ENCODE measurements at places on chromosomes 6 and 20.

DNA sequence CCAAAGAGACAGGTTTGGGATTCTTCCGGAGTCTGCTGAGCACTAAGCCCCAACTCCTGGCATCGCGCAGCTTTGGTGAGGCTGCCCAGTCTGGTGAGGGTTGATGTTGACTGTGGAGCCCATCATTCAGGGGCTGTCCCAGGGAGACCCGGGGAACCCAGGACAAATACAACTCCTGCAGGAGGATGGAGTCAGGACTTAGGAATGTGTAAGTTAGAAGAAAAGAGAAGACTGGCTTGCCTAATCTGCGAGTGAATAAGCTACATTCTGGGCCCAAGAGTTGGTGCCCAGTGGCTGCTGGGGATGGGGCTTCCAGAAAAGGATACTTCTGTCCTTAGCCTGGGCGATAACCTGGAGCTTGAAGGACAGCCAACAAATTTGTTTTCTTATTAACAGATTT lies 47.9 kb downstream of the STK35 start:
- no peak for DNase-seq

DNA sequence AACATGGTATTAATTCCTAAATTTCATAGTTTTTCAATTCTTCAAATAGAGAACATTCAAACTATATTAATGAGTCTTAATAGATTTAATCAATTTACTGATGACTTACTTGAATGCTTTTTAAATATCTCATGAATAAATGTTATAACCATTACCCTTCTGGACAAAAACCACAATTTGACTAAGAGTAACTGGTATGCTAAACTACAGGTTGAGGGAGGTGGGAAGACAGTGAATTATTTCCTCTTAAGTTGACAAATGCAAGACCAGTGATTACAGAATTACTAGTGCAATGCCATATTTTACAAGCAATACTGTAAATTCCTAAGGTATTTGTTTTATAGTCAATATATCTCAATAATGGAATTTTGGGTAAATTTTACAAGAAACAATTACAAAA lies 65.1 kb downstream of the REV3L start:
- DNase-seq, result no peak

DNA sequence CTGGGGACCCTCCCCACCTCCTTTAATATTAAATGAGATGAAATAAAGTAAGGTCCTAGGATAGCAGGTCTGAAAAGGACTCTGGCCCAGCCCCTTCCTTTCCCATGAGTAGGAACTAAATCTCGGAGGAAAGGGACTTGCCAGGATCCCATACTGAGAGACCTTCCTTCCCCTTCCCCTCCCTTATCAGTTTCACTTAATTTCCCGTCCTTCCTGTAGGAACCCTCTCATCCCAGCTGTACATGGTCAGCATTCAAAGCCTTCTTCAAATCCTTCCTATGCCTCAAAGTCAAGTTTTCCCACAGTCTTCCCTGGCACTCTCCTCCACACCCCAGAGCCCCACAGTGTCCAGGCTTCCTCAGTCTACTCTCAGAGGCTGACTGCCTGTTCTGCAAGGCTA lies 71.3 kb upstream of the MYL9 start:
- no peak for DNase-seq

DNA sequence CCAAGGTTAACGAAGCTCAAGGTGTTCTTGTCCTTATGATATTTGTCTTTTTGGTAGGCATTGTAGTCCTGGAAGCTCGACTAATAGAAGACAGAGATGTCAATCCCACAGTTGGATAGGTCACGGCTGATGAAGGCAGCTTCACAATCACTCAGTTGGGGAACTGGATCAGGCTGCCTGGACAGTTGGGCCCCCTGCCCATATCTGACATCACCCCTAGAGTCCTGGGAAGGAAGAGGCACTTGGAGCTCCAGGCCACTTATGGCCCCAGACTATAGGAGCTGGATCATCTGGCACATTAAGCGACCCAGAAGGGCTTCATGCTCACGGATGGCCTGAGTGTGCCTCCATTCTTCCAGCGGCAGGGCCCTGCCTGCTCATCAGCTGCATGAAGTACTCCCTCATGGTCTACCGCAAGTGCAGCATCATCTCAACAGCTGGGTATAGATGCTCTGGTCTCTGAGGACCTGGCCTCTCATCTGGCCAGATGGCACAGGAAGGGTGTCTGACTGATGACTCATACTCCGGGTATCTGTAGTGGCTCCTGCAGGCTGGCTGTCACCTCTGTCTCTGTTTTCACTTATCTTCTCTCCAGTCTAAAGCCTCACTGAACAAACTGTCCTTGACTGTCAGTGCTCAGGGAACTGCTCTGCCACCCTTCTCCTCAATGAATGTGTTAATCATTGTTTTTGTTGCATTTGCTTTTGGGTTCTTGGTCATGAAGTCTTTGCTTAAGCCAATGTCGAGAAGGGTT lies 29.2 kb upstream of the SSR1 start:
- no peak for DNase-seq

GRCh38 chr20:4488407-4489339 lies 233.0 kb upstream of the PRND start:
- DNase-seq, result no peak

GRCh38 chr6:27250277-27251111 lies 3.0 kb downstream of the PRSS16 start:
- no peak for DNase-seq

DNA sequence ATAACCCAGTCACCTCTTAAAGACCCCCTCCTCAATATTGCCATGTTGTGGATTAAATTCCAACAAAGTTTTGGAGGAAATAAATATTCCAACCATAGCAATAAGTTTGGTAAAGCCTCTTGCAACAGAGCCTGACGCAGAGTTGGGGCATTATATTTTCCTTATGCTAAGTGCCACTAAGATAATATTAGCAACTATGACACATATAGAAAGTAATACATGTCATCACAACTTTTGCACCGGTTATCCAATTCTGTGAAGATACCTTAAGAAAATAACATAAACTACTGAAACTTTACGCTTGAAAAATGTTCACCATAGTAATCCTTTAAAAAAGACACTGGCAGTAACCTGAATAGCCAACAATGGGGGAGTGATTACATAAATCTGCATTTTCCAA lies 52.2 kb upstream of the TRERF1 start:
- no peak for DNase-seq

GRCh38 chr6:119231394-119231793 lies 118.2 kb downstream of the MAN1A1 start:
- DNase-seq, result no peak

GRCh38 chr20:19275630-19276071 lies 63.2 kb downstream of the SLC24A3 start:
- no peak for DNase-seq

- DNase-seq, result no peak
Measured at GRCh38 chr6:24704468-24704867, 14.5 kb downstream of the C6orf62 start.

DNA sequence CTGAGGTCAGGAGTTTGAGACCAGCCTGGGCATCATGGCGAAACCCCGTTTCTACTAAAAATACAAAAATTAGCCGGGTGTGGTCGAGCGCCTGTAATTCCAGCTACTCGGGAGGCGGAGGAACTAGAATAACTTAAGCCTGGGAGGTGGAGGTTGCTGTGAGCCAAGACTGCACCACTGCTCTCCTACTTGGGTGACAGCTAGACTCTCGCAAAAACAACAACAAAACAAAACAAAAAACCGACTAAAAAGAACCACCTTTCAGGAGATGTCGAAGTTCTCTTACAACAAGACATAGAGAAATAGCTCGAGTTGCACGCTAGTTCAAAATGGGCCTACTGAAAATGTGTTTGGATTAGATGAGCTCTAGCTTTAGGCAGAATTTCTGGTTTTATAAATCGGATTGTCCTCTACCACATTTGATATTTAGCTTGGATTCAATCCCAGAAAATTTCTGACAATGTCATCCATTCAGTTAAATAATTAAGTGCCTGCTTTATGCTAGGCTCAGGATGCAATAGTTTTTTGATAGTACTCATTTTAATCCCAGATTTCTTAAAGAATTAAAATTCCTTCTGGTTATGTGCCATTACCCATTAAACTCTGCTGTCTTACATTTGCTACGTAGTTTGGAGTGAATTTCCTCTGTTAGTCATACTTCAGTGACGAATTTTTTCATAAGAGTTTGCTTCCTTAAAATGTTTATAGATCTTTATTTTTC lies 137.5 kb upstream of the SHLD1 start:
- DNase-seq, result no peak

DNA sequence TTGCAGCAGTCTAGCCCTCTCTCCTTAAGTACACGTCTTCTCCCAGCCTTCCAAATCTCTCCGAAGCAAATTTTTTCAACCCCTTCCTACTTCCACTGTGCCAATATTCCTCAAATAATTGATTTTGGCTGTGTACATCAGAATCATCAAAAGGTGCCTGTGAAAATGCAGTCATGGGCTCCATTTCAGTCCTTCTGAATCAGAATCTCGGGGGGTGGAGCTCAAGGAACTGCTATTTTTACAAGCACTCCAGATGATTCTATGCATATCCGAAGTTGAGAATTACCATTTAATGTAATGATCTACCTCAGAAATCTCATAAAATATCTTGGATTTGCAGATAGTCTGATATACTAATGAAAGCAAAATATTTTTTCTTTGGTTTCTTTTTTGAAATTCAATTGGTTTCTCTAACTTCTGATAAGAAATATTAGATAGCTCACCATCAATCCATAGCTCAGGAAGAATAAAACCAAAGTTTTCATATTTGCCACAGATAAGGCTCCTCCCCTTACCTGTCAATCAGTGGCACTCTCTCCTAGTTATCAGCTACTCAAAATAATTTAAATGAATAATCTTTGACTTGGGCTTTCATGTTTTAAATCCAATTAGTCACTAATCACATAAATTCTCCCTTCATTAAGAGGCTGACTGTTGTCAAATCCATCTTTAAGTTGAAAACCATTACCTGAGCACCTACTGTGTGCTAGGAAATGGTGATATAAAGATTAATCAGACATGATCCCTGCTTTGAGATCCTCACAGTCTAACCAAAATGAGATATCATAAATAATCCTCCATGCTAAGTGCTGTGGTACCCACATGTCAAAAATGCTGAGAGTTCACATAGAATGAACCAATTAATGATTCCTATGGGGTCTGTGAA lies 36.4 kb upstream of the STXBP5 start:
- no peak for DNase-seq

GRCh38 chr20:584161-584970 lies 25.7 kb downstream of the TCF15 start:
- no peak for DNase-seq

DNA sequence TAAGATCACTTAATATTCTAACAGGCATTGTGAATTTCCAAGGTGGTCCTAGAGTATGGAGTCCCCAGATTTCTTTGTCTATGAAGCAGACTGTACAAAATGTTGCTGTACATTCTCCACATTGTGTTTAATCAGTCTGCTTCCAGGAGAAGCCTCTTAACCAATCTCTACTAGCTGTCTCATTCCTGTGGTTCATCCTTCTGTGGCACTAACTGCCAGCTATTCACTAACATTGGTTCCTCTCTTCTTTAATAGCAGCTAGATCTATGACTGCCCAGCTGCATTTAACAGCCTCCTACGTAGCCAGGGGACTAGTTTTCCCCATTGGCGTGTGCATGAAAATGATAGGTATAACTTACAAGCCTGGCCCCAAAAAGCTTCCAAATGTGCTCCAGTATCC lies 395.4 kb downstream of the SAMD5 start:
- no peak for DNase-seq

DNA sequence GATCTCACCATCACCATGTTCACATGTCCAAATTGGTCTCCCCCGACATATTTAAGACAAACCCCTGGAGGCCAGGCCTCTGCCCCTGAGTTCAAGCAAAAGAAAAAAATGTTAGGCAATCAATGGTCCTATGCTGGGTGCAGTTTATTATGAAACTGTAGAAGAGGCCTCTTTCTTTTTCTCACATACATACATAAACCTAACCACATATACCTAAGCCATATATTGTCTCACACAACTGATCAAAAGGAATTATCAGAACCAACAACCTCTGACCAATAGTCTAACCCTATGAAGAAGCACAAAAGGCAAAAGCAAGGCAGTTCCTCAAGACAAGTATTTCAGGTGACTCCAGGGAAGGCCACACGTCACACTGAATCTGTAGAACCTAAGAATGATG lies 49.9 kb downstream of the ILRUN start:
- no peak for DNase-seq

DNA sequence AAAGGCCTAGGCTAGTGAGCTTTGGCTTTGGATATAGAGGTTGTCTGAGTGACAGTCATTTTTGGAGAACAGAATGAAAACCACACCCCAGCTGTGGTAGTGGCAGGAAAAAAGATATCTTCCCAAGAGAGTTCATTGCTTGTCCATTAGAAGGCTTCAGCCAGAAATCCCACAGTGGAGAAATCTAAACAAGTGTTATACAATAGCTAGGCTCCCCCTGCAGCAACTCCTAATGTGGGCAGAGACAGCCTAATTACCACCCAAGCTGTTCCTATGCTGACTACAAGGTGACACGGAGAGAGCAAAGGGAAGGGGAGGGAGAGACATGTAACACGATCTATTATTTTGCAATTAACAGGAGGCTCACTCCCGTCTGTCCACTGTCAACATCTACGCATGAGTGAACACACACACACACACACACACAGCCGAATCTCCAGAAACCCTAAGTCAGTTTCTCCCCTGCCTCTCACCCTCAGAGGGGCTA lies 147.5 kb upstream of the TCF21 start:
- DNase-seq, result no peak

DNA sequence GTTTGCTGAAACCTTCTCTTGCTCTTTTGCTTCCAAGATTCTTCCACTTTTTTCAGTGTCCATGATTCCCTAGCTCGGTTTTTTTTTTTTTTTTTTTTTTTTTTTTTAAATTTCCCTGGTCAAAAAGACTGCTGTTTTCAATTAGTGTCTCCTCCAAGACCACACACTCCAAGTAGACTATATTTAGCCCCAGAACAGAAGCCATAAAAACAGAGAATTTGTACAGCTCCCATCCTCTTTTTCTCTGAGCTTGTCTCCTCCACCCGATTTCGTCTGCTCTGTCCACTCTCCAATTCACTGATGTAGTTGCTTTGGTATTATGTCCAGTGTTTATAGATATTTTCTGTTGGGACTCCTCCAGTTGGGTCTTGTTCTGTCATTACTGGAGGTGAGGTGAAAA lies 37.6 kb downstream of the RSPH3 start:
- DNase-seq, result no peak
